ENCODE measurements at places on chromosomes 2 and 18.
A peak's percentile ranks its signal among the peaks of the same experiment; 100 is the strongest.

DNA sequence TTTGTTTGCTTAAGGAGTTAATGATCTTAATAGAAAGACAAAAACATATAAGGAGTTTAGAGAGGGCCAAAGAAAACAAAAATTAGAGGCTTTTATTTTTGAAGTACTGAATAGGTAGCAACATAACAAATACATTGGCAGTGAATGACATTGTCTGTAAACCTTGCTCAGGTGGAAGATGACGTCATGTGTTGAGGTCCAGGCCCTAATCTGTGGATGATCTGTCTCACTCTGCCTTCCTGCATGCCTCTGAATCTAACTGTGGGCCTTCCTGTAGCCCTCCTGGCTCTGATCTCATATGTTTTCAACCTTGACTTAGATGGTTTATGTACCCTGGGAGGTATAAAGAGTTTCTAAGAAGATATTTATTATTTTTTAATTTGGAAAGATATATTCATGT lies 58.1 kb upstream of the DYNAP start:
- DNase-seq, result no peak

- no peak for DNase-seq
Measured at GRCh38 chr18:35139517-35139916, 98.3 kb downstream of the MAPRE2 start.

DNA sequence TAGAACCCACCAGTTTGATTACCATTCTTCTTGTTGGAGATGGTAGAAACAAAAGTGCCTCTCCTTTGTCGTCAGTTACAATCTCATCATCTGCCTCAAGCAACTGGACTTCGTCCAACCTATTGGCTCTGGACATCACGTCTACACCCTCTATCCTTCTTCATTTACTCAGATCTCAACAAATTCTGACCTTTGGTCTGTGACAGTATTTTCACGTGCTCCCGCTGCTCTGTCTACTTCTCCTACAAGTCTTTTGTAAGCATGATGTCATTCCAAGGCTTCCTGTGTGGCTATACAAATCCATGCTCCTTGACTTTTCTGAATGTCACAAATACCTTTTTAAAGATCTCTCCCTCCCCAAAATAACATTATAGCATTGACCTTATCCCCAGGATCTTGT lies 43.0 kb upstream of the PID1 start:
- no peak for DNase-seq

- no peak for DNase-seq
Measured at GRCh38 chr2:217092710-217093379, 233.0 kb upstream of the TNP1 start.

DNA sequence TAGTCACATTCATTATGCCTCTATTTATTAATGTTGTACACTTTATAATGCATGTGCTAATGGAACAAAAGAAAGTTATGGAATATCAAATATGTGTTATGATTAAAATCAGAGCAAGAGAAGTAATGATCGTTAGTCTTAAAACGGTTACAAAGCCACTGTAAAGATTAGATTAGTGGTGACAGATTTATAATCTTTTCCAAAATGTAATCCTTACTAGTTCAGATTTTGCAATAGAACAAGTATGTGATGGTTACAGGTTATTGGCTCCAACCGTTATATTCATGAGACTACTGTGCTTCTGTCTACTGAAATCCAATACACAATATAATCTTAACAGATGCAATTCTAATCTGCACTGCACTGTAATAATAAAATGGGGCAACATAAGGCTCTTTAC lies 180.6 kb downstream of the ZNF521 start:
- no peak for DNase-seq

DNA sequence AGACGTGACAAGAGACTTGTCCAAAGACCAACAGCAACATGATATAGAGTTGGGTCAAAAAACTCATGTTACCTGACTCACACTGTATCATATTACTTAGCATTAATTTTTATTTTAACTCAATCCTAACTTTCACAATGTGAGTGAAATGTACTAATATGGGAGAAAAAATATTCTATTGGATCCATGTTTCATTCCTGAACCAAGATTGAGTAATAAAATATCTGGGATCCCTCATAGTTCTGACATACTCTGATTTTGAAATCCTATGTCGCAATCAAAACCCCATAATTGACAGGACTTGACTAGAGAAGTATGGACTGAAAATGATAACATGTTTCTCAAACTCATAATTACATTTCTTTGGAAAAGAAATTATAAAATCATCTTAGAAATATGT lies 190.4 kb downstream of the RIT2 start:
- no peak for DNase-seq

- DNase-seq, result no peak
Measured at GRCh38 chr18:13284330-13285027, 65.9 kb downstream of the LDLRAD4 start.

DNA sequence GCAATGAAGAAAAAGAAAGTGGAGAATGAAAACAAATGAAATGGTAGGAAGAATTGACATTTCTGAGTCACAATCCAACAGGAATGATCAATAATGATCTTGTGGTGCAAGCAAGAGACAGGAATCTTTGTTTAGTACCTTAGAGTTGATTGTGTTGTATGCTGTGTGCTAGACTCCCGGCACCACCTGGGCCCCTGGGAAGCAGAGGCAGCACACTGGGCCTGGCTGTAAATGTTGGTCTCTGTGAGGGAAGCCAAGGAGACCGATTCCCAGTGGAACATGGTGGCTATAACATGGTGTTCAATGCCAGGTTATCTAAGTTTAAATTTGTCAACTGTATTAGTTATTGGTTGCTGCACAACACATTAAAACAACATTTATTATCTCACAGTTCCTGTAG lies 9.8 kb upstream of the CWC22 start:
- no peak for DNase-seq

DNA sequence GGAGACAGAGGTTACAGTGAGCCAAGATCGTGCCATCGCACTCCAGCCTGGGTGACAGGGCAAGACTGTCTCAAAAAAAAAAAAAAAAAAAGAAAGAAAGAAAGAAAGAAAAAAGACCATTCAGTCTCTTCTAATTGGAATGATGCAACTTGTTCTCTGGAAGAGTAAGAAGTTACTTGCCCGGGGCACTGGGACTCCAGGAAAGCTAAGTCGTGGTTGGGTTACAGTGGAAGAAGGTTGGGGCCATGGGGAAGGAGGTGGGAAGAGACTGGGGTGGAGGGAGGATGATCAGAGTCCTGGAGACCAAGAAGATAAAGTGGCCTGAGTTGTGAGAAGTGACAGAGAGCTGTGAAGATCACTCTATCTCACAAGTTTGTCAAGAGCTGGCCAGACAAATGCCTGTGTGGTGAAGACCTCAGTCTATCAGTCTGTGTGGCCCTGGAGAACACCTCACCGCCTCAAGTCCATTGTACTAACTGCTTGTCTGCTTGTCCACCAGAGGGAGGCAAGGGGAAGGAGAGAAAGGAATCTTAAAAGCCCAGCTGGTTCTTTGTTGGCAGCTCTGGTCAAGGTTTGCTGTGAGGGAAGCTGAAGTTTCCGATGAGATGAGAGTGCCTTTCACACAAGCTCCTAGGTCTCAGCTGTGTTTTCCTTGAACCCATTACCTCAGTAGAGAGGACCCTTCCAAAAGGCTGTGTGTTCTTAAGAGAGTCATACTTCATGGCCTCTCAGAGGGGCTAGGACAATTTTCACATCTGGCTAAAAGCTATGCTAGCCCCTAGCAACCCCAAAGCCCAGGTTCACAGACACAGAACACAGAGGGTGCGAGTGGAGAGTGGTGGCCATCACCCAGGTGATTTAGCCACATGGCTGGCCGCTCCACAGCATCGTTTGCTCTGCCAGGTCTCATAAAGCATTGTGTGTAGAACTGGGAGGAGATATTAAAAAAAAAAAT lies 72.0 kb upstream of the TMEM178A start:
- DNase-seq, result peak; percentile 34

DNA sequence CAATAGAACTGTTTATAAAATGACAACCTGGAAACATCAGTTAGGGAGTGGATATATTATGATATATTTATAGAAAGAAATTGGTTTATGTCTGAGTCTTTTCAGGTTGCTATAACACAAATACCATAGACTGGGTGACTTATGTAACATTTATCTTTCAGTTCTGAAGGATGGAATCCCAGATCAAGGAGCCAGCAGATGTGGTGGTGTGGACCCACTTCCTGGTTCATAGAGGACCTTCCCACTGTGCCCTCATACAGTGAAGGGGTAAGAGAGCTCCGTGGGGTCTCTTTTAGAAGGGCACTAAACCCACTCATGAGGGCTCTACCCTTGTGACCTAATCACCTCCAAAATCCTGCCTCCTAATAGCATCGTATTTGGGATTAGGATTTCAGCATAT lies 86.7 kb downstream of the BCL2 start:
- no peak for DNase-seq

GRCh38 chr2:105183555-105184323 lies 57.8 kb upstream of the GPR45 start:
- DNase-seq, result peak; percentile 35

GRCh38 chr2:154912215-154912614 lies 213.7 kb downstream of the KCNJ3 start:
- no peak for DNase-seq

DNA sequence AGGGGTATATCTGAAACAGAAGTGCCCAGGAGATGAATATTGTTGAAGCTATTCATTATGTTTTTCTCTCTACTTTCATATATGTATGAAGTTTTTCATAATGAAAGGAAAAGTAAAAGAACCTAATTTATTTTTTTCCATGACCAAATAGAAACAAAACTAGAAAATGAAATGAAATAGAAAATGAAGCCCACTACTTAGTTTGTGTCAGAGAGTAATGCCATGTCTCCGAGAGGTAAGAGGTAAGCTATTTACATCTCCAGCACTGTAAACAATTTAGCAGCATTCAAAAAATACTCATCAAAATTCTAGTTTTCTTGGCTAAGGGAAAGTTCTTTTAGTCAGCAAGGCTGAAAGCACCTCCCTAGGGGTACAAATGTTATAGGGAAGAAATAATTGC lies 238.6 kb downstream of the PTH2R start:
- no peak for DNase-seq

DNA sequence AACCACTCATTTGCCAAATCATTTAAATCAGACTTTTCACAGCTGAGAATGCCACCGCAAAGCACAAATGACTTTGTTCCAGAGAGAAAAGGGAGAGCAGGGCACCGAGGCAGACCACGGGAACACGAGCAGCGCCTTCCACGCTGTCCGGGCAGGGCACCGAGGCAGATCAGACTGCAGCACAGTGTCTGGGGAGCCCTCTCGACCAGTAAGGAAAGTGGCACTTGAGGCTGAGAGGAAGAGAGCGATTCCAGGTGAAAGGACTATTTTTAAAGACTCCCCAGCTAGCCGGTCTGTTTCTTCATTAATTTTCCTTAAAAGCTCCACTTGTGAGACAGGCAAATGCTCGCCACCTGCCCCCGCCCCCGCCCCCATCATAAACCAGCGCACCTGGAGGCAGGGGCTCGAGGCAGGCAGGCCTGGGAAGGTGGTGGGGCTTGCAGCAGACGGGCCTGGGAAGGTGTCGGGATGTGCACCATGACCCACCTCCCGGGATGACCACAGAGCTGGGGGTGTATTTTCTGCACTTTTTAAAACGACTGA lies 80.9 kb upstream of the CTDP1 start:
- no peak for DNase-seq

DNA sequence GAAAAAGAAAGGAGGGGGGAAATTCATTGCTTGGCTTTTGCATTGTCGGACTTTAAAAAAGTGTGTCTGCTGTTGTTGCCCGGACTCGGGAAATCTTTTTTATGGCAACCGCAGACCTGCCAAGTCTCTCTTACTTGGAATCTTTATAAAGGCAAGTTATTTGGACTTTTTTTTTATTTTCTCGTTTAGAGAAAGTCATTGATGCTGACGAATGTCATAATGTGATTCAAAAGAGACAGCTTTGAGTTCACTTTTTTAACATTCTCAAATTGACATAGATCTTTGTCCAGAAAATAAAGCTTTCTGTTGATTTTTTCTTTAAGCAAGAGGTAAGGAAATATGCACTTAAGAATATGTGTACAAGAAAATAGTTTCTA lies 651 bp upstream of the ZNF521 start:
- no peak for DNase-seq

DNA sequence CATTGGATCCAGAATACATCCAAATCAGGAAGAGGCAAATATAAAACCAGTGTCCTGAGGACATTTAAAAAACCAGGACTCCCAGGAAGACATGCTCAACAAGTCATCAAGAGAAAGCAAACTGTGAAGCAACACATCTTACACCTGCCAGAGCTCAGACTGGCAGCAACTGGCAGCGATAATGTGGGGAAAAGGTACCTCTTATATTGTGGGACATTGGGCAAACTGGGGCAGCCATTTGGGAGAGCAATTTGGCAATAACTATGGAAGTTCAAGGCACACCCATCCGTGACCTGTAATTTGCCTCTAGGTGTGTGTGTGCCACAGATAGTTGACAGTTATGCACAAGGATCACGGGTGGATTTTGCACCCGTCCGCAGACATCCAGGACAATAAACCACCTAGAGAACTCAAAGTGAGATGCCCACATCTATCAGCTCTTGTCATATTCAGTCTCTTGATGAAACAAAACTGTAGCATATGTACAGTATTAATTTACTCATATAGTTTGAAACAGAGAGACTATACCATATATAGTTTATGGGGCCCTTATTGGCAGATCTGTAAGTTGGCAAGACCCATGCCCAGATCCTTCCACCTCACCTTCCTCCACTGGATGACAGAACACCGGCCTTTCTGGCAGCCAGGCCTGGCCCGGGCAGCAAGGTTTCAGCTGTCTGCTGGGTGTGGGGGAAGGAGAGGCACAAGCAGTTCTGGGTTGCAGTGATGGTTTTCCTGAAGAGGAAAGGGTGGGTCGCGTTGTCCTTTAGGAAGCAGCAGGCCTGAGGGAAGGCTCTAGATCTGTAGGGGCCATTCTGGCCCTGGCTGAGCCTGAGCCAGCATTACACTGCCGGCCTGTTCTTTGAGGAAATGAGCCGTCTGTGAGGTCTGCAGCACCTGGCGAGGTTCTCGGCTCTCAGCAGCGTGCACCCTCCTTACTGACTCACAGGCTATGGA lies 18.8 kb downstream of the HJURP start:
- DNase-seq, result no peak

DNA sequence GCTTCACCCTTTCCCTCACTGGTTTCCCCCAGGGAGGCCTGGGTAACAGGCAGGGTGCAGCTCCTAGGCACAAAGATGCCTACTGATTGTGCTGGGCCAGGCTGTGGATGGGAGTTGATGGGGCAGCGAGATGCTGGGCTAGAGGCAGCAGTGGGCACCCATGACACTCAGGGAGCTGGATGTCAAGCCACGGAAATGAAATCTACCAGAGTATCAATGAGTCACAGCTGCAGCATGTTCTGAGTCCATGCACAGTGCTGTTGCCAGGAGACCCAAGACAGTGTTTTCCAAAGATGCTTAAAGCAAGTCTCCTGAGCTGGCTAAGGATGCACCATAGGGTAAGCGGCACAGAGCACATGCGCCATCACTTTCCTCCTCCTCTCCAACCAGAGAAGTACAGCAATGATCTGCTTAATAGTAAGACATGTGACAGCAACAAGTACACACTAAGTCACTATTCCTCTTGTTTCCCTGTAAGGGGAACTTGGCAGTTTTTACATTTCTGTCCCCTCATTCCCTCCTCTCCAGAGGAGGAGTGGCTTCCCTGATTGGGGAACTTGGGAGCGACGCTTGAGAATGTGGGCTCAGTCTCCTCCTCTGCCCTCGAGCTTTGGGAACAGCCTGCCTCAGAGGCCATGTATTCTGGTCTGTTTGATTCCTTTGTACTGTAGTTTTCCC lies 57.2 kb downstream of the CDC42EP3 start:
- no peak for DNase-seq

GRCh38 chr2:19846030-19846429 lies 55.8 kb downstream of the TTC32 start:
- no peak for DNase-seq

- no peak for DNase-seq
Measured at GRCh38 chr18:55647331-55647730, 59.3 kb upstream of the TCF4 start.
